ENCODE measurements at places on chromosomes 6 and 20.
A peak's percentile ranks its signal among the peaks of the same experiment; 100 is the strongest.

DNA sequence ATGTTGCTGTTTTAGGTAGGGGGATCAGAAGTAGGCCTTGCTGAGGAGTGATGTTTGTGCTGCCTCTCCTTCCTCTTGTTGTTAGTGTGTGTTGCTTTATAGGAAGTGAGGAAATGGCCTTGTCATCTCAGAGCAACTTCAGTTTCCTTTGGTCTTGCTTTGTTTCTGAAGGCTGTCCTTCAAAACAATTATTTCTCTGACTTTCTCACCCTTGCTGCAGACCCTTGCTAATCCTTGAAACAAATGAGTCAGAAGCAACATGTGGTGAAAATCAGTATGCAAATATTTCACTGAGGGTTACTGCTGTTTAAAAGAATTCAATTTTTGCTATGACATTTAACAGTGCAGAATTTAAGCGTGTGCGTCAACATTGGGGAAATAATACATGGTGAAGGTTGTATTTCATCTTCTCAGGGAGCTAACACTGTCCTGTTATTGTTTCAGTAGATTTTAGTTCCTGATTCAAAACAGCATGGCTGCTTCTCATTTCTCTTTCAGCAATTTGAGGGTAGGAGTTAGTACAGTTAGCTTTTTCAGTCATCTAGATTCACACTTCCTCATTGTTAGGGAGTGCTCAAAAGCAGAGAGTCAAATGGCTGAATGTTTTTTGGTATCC is 13.8 kb downstream of the RNF144B start:
- no peak for DNase-seq

- DNase-seq = no peak
These were observed 1.1 kb downstream of the PPP1R18 start for GRCh38 chr6:30685157-30686008.

- no peak for DNase-seq
These were observed 219.1 kb downstream of the ZMYND8 start for GRCh38 chr20:47137231-47137870.

GRCh38 chr6:2182251-2182650 is 63.2 kb downstream of the GMDS start:
- DNase-seq = no peak

DNA sequence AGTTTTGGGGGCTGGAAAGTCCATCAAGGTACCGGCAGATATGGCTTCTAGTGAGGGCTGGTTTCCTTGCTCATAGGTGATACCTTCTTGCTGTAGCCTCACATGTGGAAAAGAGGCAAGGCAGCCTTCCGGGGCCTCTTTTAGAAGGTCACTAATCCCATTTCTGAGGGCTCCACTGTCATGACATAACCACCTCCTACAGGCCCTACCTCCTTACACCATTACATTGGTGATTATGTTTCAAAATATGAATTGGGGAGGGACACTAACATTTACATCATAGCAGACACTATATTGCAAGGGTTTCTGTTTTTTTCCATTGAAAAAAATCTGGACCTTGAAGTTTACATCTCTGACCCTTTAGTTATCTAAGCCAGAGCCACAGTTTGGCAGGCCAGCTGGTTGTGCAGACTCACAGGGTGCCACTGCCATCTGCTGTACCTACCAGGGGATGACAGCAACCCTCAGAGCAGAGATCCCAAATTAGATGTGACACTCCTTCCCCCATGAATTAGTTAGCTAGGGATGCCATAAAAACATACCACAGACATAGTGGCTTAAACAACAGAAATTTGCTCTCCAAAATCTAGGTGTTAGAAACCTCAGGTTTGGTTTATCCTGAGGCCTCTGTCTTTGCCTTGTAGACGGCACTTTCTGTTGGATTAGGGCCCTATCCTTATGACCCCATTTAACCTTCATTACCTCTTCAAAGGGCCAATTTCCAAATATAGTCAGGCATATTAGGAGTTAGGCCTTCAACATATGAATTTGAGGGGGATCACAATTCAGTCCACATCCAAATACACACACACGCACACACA is 166.4 kb upstream of the RNF217 start:
- peak; percentile 61 for DNase-seq

DNA sequence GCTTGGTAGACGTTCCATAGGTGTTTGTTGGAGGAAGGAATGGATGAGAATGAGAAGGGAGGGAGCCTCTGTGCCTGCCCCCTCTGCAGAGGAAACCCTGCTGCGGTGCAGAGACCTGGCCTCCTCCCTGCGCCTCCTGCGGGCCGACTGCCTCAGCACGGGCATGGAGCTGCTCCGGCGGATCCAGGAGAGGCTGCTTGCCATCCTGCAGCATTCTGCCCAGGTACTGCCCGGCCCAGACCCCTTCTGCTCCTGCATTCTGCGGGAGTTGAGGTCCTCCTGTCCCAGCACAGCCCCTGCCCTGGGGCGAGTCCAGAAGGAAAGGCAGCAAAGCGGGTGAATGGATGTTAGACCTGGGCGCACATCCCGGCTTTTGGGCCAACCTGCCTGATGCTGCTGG is 6.1 kb downstream of the DNPH1 start:
- DNase-seq = no peak

DNA sequence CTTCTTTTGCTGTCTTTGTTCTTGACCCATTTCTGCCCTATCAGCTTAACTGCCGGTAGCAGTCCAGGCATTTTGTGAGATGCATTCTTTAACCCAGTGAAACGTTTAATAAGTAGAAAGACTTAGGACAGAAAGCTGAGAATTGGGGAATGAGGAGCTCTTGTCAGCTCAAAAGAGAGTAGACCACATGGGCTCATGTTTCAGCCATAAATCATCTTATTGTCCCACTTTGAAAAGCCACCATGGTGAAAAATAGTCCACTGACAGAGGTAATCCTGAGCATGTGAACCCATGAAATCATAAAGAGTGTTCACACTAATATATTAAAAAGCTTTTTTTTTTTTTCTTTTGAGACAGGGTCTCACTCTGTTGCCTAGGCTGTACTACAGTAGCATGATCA is 16.3 kb downstream of the ORC3 start:
- no peak for DNase-seq

DNA sequence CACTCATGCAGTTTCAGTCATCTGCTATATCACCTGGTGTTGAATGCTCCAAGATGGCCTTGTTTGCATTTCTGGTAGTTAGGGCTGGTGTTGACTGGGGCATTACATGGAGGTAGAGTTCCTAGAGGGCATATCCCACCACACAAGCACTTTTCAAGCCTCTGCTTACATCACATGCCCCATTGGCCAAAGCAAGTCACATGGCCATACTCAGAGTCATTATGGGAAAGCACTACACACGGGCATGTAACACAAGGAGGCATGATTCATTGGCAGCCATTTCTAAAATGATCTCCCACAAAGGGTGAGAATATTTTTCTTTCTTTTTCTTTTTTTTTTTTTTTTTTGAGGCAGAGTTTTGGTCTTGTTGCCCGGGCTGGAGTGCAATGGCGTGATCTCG is 73.2 kb downstream of the TRMT6 start:
- DNase-seq = peak; percentile 16

DNA sequence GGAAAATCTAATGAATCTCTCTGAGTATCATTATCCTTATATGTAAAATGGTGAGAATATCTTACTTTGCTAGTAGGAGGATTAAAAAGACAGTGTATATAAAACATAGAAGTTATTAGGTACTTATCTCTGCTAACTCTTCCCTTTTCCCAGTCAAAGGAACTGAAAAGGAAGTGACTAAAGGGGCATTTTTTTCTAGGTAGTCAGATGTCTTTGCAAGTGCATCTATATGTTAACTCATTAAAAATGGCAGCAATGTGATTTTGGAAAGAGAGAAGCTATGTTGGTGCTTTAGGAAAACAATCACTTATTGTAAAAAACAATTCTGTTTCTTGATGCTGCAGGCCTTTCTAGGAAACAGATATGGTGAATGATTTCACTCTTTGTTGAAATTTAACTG is 180.9 kb downstream of the SAMD5 start:
- no peak for DNase-seq

DNA sequence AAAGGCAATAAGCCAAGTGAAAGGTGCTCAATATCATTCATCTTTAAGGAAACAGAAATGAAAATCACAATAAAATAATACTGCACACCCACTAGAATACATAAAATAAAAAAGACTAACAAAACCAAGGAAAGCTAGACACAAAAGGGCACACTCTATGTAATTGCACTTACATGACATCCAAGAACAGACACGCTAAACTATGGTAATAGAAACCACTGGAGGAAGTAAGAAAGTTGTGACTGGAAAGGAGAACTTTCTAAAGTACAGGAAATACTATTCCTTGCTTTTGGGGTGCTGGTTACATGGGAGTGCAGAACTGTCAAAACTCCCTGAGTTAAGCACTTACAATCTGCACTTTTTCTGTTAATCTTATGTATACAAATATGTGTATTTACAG is 253.7 kb upstream of the RUNX2 start:
- no peak for DNase-seq

- no peak for DNase-seq
These were observed 13.5 kb downstream of the DHX35 start for GRCh38 chr20:38975539-38976120.

- DNase-seq = peak; percentile 56
These were observed 142.6 kb downstream of the ARHGAP18 start for GRCh38 chr6:129567374-129567773.

DNA sequence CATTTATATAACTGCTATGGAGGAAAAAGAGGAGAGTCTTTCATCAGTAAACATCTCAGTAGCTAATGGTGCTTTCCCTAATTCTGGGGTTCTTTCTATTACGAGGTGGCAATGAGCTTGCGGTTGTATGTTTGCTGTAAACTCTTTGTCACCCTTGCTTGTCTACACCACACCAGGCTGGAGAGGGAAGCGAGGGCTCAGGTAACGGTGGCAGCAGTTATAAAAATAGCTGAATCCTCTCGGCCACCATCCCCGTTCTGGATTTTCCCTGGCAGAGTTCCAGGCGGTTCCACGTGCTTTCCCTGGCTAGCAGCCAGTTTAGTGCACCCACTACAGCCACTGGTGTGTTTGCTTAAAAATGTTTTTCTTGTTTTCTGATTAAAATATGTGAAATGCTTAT is 39.0 kb downstream of the MAS1 start:
- DNase-seq = peak; percentile 67

DNA sequence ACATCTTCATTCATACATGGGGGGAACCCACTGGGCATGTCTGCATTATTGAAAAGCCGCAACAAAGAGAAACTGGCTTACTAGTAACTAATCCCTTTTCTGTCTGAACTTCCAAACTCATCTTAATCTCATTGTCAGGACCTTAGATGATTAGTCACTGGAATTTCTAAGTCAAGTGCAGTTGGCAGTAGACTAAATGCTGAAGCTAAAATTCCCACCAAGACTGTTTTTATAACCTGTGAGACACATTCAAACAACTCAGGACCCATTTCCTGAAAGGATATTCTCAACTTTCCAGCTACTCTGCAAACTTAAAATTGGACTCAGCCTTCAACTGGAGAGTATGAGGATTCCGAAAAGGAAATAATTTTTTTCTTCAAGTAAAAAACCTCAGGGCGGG is 94.8 kb upstream of the SCAF8 start:
- DNase-seq = no peak

GRCh38 chr6:41940759-41941279 is 789 bp downstream of the CCND3 start:
- DNase-seq = peak; percentile 79

DNA sequence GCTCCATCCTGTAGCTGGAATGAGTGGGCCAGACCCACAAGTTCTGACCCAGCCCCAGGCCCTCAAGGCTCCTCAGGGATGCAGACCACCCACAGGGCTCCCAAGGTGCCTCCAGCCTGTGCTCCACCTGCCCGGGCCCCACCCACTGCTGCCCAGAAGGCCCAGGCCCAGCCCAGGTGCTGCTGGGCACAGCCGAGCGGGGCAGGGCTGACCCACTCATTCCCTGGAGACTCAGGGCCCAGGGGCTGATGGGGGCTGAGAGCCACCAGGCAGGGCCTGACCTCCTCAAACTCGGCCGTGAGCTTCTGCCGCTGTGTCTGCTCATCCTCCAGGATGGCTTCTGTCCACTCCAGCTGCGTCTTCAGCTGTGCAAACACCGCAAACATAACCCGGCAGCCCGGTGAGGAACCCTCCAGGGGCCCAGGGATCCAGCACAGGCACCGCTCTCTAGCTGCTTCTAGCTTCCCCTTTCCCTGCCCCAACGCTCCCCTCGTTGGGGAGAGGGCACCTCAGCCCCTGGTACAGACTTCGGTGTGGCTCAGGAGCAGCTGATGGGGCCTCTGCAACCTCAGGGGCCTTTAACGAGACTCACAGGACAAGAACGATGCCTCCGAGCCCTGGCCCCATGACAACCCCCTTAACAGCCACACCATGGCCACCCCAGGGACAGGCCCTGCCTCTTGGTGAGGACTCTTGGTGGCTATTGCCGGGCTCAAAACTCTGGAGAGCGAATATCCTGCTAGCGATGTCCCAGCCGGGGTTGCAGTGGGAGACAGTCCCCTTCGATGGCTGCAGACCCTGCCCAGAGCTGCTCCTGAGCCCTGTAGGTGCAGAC is 46.0 kb downstream of the DSTN start:
- peak; percentile 85 for DNase-seq

DNA sequence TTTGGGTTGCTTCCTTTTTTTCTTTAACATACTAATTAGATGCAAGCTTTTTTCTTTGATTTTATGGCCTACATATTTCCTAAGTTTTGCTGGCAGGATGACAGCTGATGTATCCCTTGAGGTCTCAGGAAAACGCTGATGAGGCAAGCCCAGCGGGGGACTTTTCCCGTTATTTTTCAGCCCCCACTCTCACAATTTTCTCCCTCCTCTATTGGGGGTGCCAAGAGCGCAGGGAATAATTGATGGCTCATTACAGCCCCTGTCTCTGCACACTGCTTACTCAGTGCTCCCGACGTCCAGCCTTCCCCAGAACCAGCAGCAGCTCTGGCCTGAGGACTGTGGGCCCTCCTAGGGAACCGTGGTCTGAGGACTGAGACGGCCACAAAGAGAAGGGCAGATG is 38.6 kb upstream of the VSTM2L start:
- no peak for DNase-seq

GRCh38 chr6:66854014-66854413 is 1147.0 kb upstream of the EYS start:
- no peak for DNase-seq

GRCh38 chr6:9461188-9461587 is 953.7 kb downstream of the TFAP2A start:
- DNase-seq = no peak

DNA sequence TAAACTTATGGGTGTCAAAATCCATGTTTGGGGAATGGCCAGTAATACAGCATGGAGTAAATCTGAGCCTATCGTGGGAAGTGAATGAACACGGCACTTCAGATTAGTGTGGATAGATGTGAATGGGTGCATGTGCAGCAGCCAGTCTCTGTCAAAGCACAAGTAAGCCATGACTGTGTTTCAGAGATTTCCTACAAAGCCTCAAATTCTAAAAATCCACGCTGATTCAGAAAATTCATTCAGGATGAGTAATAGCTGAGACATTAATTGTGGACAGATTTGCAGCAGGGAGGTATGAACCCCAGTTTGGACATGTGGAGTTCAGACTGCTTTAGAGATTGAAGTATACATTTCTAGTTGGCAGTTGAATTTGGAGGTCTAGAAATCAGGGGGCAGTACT is 115.1 kb downstream of the QKI start:
- DNase-seq = no peak

DNA sequence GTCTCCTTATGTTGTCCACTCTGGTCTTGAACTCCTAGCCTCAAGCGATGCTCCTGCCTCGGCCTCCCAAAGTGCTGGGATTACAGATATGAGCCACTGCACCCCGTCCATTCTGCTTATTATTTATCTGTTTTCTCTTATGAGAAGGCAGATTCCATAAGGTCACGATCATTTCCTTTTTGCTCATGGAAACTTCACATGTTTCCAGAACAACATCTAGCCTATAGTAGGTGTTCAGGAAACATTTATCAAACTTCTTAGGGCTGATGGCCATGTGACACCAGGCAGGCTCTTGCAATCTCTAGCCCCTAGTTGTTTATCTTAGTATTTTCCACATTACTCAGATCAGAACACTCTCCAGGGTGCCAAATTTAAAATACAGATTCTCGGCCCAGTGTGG is 61.2 kb downstream of the ZFP64 start:
- no peak for DNase-seq
